Neural progenitor cell (in vitro differentiated cells): ENCODE measurements at places on chromosomes 2 and 18. TPM values are rescaled to one million over a fixed set of nuclear protein-coding genes. Genes with fewer than 3 reads are reported as not detected.
A peak's percentile ranks its signal among the peaks of the same experiment; 100 is the strongest.

Gene RTP5
- total RNA-seq, result not detected in 2 replicates

Gene CDKL4
- not detected in 2 replicates for total RNA-seq

Gene HTRA2
- 18.5 and 28.4 TPM in 2 replicates for total RNA-seq

Gene PROM2
- 0.95 and 2.4 TPM in 2 replicates for total RNA-seq

Gene G6PC2
- not detected in 2 replicates for total RNA-seq

Gene HRH4
- 0.13 TPM in 1 of 2 replicates, not detected in the other for total RNA-seq

Gene COL5A2
- total RNA-seq, result 11.2 and 11.6 TPM in 2 replicates

Gene ZAP70
- 0.37 TPM in 1 of 2 replicates, not detected in the other for total RNA-seq

Gene SUCLG1
- 29.7 and 40.2 TPM in 2 replicates for total RNA-seq

Gene PTH2R
- total RNA-seq, result not detected in 2 replicates

Gene TCF7L1
- total RNA-seq, result 1.0 and 3.7 TPM in 2 replicates

Gene KIF5C
- total RNA-seq, result 53.0 and 63.1 TPM in 2 replicates

Gene C2orf66
- total RNA-seq, result 0.15 and 0.43 TPM in 2 replicates

Gene TMEM182
- 4.2 and 4.6 TPM in 2 replicates for total RNA-seq

Gene PAX8
- total RNA-seq, result 1.4 and 2.9 TPM in 2 replicates

DNA sequence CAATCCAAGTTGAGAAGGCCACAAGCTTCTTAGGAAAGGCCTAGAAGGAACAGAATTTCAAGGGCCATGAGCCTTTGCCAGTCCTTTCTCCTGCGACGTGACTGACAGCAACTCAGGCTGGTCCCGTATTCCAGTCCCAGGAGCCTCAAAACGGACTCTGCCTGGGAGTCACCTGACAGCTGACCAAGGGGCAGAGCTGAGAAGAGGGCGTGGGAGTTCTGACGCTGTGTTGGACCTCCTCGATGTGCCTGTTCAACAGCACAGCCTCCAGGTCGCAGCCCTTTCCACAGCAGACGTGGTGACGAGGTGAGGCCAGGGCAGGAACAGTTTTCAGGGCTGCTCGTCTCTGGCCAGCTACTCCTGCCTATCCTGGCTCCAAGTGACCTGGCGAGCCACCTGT is 37.6 kb downstream of the CENPO start:
- peaks cover 23% of the 10 kb centered on the region for H3K4me1 ChIP-seq
- H3K27me3 ChIP-seq, result no peaks in the 10 kb centered on the region
- H3K27ac ChIP-seq, result no peak overlapping the region
- H3K36me3 ChIP-seq, result no peaks in the 10 kb centered on the region

DNA sequence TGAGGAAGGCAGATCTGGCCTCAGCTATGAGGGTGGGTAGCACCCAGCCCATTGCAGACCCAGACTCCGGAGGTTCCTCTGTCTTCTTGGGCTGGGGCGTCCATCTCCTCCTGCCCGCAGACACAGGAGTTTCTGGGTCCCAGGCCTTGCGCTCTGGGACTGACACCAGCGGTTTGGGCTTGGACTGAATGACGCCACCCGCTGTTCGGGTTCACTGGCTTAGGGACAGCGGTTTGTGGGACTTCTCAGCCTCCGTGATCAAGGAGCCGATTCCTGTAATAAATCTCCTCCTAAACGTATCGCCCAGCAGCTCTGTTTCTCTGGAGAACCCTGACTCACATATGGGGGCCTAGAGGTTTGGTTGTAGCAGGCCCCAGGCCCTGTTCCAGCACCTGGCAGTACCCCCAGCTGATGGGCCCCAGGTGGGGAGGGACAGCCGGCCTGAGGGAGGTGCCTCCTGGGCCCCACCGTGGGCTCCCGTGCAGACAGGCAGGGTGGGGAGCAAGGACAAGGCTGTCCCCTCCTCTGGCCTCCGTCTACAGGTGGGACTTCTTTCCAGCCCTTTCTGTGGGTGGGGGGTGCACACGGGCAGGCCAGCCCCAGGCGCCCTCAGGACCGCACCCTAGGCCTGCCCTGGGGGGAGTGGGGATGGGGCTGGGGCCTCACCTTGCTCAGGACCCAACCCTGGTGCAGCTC is 4.5 kb upstream of the AQP12A start:
- no peaks in the 10 kb centered on the region for H3K4me1 ChIP-seq
- H3K36me3 ChIP-seq, result no peaks in the 10 kb centered on the region
- no peaks in the 10 kb centered on the region for H3K27me3 ChIP-seq
- H3K4me3 ChIP-seq, result no peak overlapping the region
- DNase-seq, result no peak

DNA sequence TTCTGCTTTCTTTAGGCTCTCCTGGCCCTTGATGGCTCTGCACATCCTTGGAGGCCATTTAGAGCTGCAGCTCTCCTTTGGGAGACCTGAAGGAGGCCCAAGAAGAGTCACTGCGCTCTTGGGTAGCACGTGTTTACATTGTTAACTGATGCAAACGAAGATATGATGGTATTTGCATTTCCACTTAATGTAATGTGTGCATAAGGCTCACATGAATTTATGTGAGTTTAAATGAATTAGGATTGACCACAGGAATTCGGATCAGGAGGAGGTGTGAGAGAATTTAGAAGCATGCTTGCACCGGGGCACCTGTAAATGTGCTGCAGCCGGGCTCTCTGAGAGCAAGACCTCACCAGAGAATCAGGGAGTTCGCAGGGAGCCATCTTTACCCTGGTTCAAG is 7.5 kb downstream of the SH3RF3 start:
- peaks cover 34% of the 10 kb centered on the region for H3K4me1 ChIP-seq
- peaks cover 40% of the 10 kb centered on the region for H3K27me3 ChIP-seq
- H3K27ac ChIP-seq, result no peak overlapping the region
- no peak for DNase-seq

DNA sequence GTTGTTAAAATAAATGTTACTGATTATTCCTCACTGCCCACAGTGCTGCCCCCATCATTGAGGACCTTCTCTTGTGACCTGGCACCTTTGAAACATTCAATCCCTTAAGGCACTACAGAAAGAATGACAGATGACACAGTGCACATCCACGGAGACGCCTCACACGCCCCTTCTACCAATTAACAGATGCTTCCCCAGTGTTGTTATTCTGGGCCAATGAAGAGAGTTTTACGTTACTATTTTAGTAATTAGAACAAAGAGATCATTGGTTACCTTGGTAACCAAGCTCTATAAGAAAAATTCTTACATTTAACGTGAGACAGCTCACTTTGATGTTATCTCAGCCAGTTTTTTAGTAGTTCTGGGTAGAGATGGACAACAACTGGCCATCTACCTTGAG is 152.0 kb downstream of the ZNF236 start:
- H3K4me3 ChIP-seq, result no peak overlapping the region
- H3K36me3 ChIP-seq, result no peaks in the 10 kb centered on the region
- H3K27ac ChIP-seq, result no peak overlapping the region
- peaks cover 11% of the 10 kb centered on the region for H3K4me1 ChIP-seq
- no peaks in the 10 kb centered on the region for H3K27me3 ChIP-seq
- DNase-seq, result no peak

- H3K27ac ChIP-seq, result no peak overlapping the region
- no peaks in the 10 kb centered on the region for H3K4me1 ChIP-seq
- no peaks in the 10 kb centered on the region for H3K36me3 ChIP-seq
These were observed 338.7 kb downstream of the CDH2 start for GRCh38 chr18:27838225-27838624.

GRCh38 chr2:173982182-173982714 is 17.1 kb upstream of the SP3 start:
- peaks cover 8% of the 10 kb centered on the region for H3K4me1 ChIP-seq
- H3K27ac ChIP-seq, result no peak overlapping the region
- DNase-seq, result no peak
- H3K4me3 ChIP-seq, result no peak overlapping the region
- no peaks in the 10 kb centered on the region for H3K27me3 ChIP-seq

DNA sequence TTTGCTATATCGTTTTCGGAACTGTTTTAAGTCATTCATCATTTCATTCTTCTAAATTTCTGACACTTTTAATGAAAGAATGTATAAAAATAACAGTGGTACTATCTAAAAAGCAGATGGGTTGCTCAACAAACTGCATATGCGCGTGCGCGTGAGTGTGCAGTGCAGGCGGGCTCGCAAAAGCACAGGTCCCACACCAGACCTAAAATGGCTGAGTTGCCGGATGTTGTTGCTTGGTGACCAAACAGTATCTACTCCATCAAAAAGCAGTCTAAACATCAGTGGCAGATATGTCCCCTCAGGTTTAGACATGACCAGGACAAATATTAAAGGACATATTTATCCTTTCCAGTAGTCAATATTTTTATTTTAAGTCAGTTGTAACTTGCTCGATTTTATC is 5.1 kb downstream of the NOL4 start:
- DNase-seq, result peak; percentile 5
- H3K36me3 ChIP-seq, result no peaks in the 10 kb centered on the region
- no peak overlapping the region for H3K4me3 ChIP-seq

DNA sequence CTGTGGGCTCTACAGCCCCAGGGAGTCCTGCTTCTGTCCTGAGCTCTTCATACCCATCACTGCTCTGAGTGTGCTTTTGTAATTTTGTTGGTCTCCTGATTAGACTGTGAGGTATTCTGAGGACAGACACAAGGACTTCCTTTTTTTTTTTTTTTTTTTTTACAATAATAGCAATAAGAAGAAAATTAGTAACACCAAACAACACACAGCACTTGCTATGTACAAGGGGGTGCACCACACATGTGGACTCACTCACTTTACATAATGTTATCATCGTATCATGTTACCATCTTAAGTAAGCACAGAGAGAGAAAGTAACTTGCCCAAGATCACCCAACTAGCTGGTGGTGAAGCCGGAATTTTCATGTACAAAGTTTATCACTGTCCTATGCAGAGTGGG is 34.6 kb downstream of the MBP start:
- peaks cover 9% of the 10 kb centered on the region for H3K4me1 ChIP-seq
- H3K27ac ChIP-seq, result no peak overlapping the region
- DNase-seq, result no peak
- H3K27me3 ChIP-seq, result no peaks in the 10 kb centered on the region
- no peak overlapping the region for H3K4me3 ChIP-seq
- H3K36me3 ChIP-seq, result no peaks in the 10 kb centered on the region

DNA sequence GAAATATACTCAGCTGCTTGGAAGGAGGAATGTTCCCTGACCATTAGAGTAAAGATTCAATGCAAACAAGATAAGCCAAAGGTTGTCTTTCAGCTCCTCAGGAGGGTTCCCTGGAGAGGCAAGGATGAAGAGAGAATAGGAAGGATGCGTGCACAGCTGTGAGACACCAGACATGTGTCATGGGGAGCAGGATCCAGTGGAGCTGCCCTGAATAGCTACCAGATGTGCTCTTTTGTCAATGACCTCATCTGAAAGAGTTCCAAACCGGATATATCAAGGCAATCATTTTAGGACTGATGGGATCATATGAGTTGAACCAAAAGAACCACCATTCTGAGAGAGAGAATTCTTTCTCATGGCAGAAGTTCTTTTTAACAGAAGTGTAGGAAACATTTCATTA is 490.6 kb downstream of the IRS1 start:
- no peak overlapping the region for H3K27ac ChIP-seq
- H3K36me3 ChIP-seq, result no peaks in the 10 kb centered on the region
- H3K27me3 ChIP-seq, result no peaks in the 10 kb centered on the region
- H3K4me3 ChIP-seq, result no peak overlapping the region
- DNase-seq, result no peak
- H3K4me1 ChIP-seq, result no peaks in the 10 kb centered on the region

- H3K27ac ChIP-seq, result no peak overlapping the region
- no peaks in the 10 kb centered on the region for H3K36me3 ChIP-seq
- H3K4me1 ChIP-seq, result peaks cover 19% of the 10 kb centered on the region
- no peak for DNase-seq
These were observed 141.5 kb upstream of the NDUFV2 start for GRCh38 chr18:8960740-8961657.

DNA sequence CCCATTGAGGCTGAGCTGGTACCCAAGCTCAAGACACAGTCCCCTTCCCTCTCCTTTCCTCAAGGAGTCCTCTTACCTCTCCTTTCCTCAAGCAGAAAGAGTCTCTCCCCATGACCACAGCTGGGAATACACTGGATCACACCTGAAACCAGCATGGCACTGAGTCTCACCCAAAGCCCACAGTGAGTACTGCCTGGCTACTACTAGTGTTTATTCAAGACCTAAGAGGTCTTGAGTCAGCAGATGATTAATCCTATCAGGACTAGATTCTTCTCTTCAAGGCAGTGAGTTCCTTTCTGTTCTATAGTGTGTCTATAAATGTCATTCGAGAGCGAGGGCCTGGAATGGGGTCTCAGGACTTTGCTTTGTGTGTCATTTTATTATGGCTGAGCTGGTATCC is 111.4 kb downstream of the METTL4 start:
- H3K4me3 ChIP-seq, result no peak overlapping the region
- no peaks in the 10 kb centered on the region for H3K36me3 ChIP-seq
- no peak for DNase-seq
- H3K27ac ChIP-seq, result no peak overlapping the region
- no peaks in the 10 kb centered on the region for H3K4me1 ChIP-seq

GRCh38 chr2:18721038-18721922 is 131.9 kb upstream of the NT5C1B start:
- no peak overlapping the region for H3K27ac ChIP-seq
- no peak overlapping the region for H3K4me3 ChIP-seq
- DNase-seq, result no peak
- H3K4me1 ChIP-seq, result no peaks in the 10 kb centered on the region
- H3K27me3 ChIP-seq, result no peaks in the 10 kb centered on the region

DNA sequence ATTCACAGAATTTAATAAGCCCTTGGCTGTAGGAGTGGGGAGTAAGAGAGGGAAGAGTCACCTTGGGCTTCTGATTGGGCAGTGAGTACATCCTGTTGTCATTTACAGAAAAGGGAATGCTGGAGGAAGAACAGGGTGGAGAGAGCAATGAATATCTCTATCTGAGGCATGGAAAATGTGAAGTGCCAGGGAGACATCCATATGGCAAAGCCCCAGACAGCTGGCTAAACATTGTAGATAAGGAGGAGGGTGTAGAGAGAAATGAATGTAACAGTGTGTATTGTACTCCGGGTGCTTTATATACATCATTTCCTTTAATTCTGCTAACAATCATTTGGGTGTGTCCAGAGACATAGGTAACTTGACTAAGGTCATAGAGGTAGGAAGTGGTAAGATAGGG is 103.5 kb downstream of the UPP2 start:
- no peaks in the 10 kb centered on the region for H3K27me3 ChIP-seq
- H3K4me1 ChIP-seq, result no peaks in the 10 kb centered on the region
- no peak overlapping the region for H3K4me3 ChIP-seq
- DNase-seq, result no peak

- DNase-seq, result no peak
- H3K27me3 ChIP-seq, result no peaks in the 10 kb centered on the region
- H3K4me1 ChIP-seq, result peaks cover 6% of the 10 kb centered on the region
These were observed 257.6 kb upstream of the RAB6C start for GRCh38 chr2:129721846-129722245.

- no peaks in the 10 kb centered on the region for H3K4me1 ChIP-seq
- no peak for DNase-seq
- no peaks in the 10 kb centered on the region for H3K36me3 ChIP-seq
- H3K4me3 ChIP-seq, result no peak overlapping the region
These were observed 155.8 kb upstream of the TANK start for GRCh38 chr2:161004379-161004778.

GRCh38 chr2:156322686-156323231 is 9.8 kb downstream of the NR4A2 start:
- peak overlapping the region; percentile 36 for H3K4me3 ChIP-seq
- peaks cover 99% of the 10 kb centered on the region for H3K27me3 ChIP-seq
- H3K4me1 ChIP-seq, result no peaks in the 10 kb centered on the region
- H3K36me3 ChIP-seq, result no peaks in the 10 kb centered on the region

- H3K4me3 ChIP-seq, result no peak overlapping the region
- no peaks in the 10 kb centered on the region for H3K36me3 ChIP-seq
- no peaks in the 10 kb centered on the region for H3K27me3 ChIP-seq
- H3K27ac ChIP-seq, result no peak overlapping the region
- DNase-seq, result no peak
- H3K4me1 ChIP-seq, result no peaks in the 10 kb centered on the region
These were observed 1438.7 kb upstream of the ZEB2 start for GRCh38 chr2:145958611-145959010.

- H3K4me3 ChIP-seq, result no peak overlapping the region
- DNase-seq, result no peak
- no peak overlapping the region for H3K27ac ChIP-seq
- no peaks in the 10 kb centered on the region for H3K36me3 ChIP-seq
- peaks cover 13% of the 10 kb centered on the region for H3K4me1 ChIP-seq
- H3K27me3 ChIP-seq, result no peaks in the 10 kb centered on the region
These were observed 168.8 kb upstream of the SPATS2L start for GRCh38 chr2:200137691-200138090.
